RWPE1 (cell line): ENCODE measurements at places on chromosomes 1 and 21.

DNA sequence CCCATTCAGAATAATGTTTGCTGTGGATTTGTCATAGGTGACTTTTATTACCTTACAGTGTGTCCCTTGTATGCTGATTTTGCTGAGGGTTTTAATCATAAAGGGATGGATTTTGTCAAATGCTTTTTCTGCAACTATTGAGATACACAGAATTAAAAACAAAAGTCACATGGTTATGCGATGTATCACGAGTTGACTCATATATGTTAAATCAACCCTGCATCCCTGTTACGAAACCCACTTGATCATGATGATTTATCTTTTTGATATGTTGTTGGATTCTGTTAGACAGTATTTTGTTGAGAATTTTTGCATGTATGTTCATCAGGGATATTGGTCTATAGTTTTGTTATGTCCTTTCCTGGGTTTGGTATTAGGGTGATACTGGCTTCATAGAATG, 10.7 kb upstream of the OR2T34 start:
- DNase-seq = no peak

DNA sequence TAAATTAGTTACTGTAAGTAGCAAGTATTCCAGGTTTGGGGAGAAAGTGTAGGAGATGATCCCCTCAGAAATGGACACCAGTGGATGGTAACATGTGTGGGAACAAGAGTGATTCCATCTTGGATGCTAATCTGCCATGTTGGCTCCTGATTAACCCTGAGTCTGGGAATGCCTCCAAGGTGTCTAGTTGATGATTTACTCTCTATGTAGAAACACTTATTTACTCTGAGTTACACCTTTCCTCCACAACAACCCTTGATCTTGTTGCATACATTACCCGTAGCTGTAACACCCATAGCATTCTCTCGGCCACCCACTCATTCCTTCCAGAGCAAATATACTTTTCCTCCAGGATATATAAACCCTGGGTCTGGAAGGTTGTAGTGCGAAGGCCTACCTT, 315.9 kb upstream of the GREM2 start:
- DNase-seq = no peak

GRCh38 chr1:241101622-241102021, 255.4 kb downstream of the RGS7 start:
- DNase-seq = no peak

DNA sequence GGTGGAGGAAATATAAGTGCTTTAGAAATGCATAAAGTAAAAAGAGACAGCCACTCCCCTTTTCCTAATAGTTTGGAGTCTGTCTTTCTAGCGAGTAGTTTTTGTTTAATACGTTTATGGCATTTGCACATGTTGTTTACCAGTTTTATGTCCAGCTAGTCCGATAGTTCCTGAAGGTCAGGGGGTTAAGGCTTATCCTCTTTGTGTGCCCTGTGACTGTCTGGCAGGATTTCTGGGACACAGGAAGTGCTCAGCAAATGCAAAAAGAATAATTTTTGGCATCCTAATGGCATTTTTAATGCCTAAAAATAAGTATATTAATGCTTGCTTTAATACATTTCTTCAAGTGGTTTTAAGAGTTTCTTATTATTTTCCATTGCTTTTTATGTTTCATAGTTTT, 58.4 kb downstream of the DYRK1A start:
- no peak for DNase-seq

- no peak for DNase-seq
Measured at GRCh38 chr1:72150508-72150907, 131.8 kb downstream of the NEGR1 start.

- no peak for DNase-seq
Measured at GRCh38 chr21:24272521-24272938, 1334.8 kb downstream of the MRPL39 start.

GRCh38 chr1:46309401-46310159, 6.1 kb downstream of the UQCRH start:
- no peak for DNase-seq

- no peak for DNase-seq
Measured at GRCh38 chr21:44793592-44794374, 7.8 kb downstream of the UBE2G2 start.

GRCh38 chr1:177907000-177907399, 62.9 kb downstream of the SEC16B start:
- DNase-seq = peak; percentile 40

DNA sequence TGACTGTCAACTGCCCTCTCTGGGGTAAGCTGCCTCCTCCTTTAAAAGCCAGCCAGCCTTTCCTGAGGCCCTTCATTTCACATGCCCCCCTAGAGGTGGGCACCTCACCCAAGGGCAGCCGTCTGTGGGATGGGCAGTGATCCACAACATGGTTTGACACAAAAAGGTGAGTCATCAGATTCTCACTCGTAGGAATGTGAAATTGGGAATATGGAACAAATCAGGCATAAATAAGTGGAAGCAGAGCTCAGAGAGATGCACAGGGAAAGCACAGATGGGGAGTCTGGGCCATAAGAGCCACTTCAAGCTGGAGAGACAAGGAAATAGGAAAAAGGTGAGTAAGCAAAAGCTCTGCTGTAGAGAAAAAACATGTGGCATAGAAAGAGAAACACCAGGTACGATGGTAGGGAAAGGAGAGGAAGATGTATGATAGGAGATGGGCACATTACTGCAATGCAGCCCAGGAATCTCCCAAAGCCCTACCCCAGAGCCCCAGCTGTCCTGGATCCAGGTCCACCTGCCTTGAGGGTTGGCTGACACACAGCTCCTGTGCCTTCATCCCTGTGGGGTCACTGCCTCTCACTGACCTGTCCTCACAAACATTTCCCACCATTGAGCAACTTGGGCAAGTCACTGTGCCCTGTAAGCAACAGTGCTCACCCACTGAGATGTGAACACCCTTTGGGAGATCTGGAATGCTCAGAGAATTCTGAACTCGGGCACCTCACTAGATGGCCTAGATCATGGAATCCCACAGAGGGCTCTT, 86.6 kb downstream of the ASTN1 start:
- no peak for DNase-seq

DNA sequence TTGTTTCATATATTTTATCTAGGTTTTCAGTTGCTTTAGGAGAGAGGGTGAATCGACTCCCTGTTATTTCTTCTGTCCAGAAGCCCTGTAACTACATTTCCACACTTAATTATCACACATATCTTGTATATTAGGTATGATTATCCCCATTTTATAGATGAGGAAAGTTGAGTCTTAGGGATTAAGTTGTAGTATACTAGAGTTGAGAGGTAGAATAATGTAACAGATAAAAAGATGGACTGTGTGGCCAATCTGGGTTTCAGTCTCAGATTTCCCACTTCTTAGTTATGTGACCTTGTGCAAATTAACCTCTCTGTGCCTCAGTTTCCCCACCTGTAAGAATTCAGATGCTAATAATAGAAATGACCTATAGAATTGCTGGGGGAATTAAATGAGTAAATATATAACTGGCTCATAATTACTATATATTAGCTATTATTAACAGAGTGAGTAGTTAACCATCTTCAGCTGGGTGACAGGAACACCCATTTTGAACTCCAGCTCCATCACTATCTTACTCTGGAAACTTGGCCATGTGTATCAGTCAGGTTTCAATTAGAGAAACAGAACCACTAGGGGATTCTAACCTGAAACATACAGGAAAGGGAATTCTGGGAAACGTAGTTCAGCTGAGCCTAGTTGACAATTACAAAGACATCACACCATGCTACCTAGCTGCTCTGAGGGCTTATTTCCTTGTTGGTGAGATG, 20.4 kb upstream of the FOXO6 start:
- no peak for DNase-seq

- no peak for DNase-seq
Measured at GRCh38 chr21:32921632-32922230, 104.0 kb upstream of the OLIG2 start.

DNA sequence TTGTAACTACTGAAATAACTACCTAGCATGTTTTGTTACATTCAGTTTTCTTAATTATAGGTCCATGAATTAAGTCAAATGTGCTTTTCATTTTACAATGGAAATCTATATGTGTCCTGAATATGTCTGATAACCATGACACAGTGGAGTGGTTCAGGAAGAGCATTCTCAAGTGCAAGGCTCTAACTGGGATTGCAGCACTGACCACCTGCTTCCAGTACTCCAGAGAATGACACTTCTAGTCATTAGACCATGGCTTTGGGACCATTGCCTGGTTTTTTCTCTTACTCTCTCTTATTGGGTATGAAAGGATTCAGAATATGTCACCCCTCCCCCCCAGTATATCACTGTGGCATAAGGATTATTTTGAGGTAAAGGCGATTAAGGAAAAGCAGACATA, 204.9 kb upstream of the CACYBP start:
- DNase-seq = no peak

GRCh38 chr1:235725434-235725833, 75.8 kb upstream of the GNG4 start:
- no peak for DNase-seq

GRCh38 chr1:160746836-160747500, 7.9 kb downstream of the SLAMF7 start:
- DNase-seq = no peak

GRCh38 chr1:197899037-197899436, 3.4 kb upstream of the C1orf53 start:
- no peak for DNase-seq

- DNase-seq = no peak
Measured at GRCh38 chr1:230896779-230897178, 28.5 kb upstream of the C1orf198 start.

GRCh38 chr1:176579087-176579486, 116.1 kb downstream of the PAPPA2 start:
- no peak for DNase-seq

GRCh38 chr1:113976609-113977278, 2.5 kb upstream of the OLFML3 start:
- peak; percentile 21 for DNase-seq

- no peak for DNase-seq
Measured at GRCh38 chr1:12144969-12145368, 21.8 kb upstream of the TNFRSF1B start.

GRCh38 chr1:171055966-171056643, 34.6 kb upstream of the FMO3 start:
- no peak for DNase-seq

- DNase-seq = no peak
Measured at GRCh38 chr1:201356701-201357100, 20.8 kb downstream of the TNNT2 start.

- peak; percentile 16 for DNase-seq
Measured at GRCh38 chr1:4549930-4550329, 104.5 kb upstream of the AJAP1 start.

GRCh38 chr21:17828223-17828622, 9.1 kb upstream of the C21orf91 start:
- DNase-seq = no peak

DNA sequence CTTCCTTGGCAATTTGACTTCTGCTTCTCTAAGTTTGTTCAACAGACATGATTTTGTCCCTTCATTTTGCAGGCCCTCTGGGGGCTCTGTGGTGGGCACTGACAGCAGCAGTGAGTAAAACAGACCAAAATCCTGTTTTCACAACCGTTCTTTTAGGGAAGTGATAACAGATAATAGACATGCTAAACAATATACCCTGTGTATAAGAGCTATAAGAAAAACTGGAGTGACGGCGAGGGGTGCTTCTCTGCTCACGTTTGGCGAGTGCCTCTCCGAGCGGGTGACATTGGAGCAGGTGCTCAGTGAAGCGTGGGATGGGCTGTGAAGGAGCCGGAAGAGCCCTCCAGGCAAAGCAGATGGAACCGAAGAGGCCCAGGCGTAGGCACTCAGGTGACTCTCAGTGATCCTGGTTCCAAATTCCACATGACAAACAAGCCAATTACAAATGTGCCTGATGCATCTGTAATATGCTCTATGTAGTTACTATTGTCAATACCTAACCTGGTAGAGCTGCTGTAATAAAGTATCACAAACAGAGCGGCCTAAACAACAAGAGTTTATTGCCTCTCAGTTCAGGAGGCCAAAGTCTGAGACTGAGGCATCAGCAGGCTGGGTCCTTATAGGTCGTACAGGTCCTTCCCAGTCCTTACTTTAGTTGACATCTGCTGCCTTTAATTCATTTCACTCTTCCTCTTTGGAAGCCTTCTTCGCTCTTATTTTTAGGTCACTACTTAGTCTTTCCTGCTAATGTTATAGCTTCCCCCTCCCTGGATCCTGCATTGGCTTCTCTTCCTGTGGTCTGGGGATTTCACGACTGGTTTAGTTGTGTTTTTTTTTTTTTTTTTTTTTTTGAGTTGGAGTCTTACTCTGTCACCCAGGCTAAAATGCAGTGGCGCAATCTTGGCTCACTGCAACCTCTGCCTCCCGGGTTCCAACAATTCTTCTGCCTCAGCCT, 20.1 kb downstream of the OR2B11 start:
- no peak for DNase-seq

GRCh38 chr21:42465008-42465802, 30.8 kb downstream of the RSPH1 start:
- no peak for DNase-seq

GRCh38 chr21:41601573-41602368, 93.8 kb upstream of the TMPRSS2 start:
- no peak for DNase-seq

GRCh38 chr1:153985941-153986761, at the start of gene RAB13:
TSS of gene RAB13 (minus strand) at chr1:153986339. CDS start at chr1:153986236, 103 bp downstream.
- peak; percentile 93 for DNase-seq

DNA sequence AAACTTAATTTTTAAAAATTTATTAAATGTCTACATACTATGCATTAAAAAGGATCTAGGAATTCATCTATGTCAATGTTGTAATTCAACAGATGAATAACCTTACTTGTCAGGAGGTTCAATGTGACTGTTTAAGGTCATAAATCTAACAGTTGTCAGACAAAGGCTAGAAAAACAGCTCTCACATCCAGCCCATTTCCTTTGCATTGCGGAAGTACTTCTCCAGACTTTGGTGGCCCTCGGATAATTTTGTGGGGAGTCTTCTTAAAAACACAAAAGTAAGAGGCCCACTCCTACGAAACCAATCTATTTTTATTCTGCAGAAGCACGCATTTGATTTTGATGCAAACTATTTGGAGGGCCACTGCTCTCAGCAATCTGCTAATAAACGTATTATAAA, 122.6 kb upstream of the CHRM3 start:
- no peak for DNase-seq

DNA sequence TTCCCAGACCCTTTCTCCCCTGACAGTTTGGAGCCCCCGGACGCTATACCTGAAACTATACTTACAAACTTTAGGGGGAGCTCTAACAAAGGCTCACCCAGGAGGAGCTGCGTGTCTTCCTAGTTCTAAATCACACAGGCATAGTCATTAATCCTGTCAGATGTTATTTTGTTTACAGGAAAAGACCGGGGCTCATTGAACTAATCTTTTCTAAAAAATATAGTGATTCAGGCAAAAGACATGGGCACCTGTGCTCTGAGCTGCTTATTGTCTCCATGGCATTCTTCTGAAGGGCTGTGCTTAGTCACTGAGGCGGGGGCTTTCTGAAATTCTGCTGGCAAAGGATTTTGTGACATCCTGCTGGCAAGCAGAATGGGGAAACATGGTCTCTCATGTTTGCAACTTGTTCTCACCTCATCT, 1577.0 kb downstream of the NCAM2 start:
- peak; percentile 14 for DNase-seq

GRCh38 chr1:236282719-236283118, 961 bp upstream of the ERO1B start:
- no peak for DNase-seq

- DNase-seq = no peak
Measured at GRCh38 chr1:228978484-228979324, 243.4 kb downstream of the RHOU start.
